ENCODE measurements at places on chromosomes 12 and 14.
A peak's percentile ranks its signal among the peaks of the same experiment; 100 is the strongest.

- no peak for DNase-seq
Observed at GRCh38 chr14:104676130-104676693, 13.2 kb upstream of the INF2 start.

GRCh38 chr12:119674560-119674959 lies 6.6 kb downstream of the PRKAB1 start:
- DNase-seq = no peak

- DNase-seq = no peak
Observed at GRCh38 chr12:57254506-57255280, 3.7 kb upstream of the STAC3 start.

DNA sequence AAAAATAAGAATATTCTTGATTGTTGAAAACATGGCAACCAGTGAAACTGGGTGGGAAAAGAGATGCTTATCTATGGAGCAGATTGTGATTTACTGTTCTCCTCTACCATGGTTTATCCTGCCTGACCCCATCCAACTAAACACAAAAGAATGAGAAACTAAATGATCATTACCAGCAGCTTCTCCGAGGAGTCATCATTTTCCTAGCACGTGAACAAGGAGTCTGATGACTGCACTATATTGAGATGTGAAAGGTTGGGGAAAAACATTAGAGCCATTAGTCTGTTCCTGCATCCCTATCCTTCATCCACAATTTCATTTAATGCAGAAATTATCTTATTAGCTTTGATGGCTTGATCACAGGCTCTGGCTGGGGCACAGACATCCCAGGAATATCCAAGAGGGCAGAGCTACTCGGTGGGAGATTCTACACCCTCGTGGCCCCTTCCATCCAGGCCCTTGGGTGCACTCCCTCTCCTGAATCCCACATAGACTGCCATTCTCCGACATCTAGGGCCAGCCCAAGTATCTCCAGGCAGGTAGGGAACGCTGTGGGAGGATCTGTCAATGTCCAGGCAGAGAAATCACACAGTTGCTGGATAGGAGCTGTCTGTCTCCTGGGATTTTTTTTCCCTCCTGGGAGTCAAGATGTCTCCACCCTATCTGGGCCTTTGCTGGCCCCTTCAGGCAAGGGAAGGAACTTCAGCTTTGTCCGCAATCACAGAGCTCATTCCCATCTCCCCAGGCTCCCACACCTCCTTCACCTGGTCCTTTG lies 43.3 kb upstream of the DHRS4 start:
- DNase-seq = no peak

- no peak for DNase-seq
Observed at GRCh38 chr12:130800312-130800711, 38.7 kb downstream of the STX2 start.

- no peak for DNase-seq
Observed at GRCh38 chr14:91113829-91114078, at the start of gene DGLUCY. Gene DGLUCY, plus strand, starts transcription at chr14:91114073. Its CDS starts 46,222 bp downstream, at chr14:91160295.

DNA sequence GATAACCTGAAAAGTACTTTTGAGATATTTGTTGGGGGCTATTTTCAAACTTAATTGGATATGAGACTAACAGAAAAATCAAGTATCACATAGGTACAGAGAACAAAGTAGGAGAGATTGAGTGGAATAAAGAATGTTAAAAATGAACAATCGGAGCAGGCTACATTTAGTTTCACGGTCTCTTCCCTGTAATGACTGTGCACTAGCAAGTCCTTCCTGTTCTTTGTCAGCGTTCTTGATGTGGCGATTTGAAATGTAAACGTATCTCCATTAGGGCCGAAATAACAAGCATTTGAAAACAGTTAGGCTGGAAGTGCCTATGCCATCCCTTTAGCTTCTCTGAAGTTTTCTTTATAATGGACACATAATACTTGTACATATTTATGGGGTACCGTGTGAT lies 31.0 kb downstream of the SLC25A29 start:
- DNase-seq = no peak

- no peak for DNase-seq
Observed at GRCh38 chr14:87813686-87814085, 179.3 kb downstream of the GALC start.

- DNase-seq = peak; percentile 75
Observed at GRCh38 chr14:63852817-63853731, at the start of gene SYNE2. Gene SYNE2, plus strand, starts transcription at chr14:63853004. Its CDS starts 56,145 bp downstream, at chr14:63909149.

DNA sequence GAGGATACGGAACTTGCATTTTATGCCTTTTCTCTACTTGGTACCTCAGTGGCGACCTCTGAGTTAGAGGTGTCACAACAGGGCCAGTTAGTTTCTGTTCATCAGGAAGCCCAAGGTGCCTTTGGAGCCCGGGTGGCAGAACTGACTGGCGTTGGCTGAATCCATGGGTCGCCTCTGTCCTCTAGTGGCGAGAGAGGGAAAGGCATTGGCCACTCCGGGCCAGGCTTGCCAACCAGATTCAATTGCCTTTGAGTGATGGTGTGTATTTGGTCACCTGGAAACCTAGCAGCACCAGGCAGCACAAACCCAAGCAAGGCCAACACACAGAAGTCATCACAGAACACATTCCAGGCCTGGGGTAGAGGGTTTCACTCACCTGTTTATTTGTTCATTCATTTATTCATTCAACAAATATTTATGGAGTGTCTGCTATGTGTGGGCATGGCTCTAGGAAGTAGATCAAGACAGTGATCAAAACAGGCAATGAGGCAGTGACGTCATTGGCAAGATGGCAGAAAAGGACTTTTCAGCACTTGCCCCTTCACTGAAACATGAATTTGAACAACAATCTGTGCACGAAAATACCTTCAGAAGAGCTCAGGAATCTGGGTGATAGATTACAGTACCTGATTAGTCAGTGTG lies 40.5 kb upstream of the KCNA5 start:
- DNase-seq = no peak

DNA sequence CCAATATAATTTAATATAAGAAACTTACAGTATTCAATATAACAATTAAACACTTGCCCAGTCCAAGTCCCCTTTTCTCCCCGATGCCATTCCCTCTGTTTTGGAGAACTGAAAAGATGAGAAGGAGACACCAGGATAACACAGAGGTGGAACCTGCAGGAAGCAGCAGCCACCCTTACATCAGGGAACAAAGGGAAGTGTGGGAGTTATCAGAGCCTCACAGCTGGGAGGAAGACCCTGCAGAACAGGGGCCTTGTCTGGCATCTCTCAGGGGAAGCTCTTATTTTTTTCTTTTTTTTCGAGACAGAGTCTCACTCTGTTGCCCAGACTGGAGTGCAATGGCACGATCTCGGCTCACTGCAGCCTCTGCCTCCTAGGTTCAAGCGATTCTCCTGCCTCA lies 52.6 kb downstream of the CALM1 start:
- DNase-seq = no peak

GRCh38 chr12:54272214-54272613 lies 7.7 kb downstream of the CBX5 start:
- no peak for DNase-seq

DNA sequence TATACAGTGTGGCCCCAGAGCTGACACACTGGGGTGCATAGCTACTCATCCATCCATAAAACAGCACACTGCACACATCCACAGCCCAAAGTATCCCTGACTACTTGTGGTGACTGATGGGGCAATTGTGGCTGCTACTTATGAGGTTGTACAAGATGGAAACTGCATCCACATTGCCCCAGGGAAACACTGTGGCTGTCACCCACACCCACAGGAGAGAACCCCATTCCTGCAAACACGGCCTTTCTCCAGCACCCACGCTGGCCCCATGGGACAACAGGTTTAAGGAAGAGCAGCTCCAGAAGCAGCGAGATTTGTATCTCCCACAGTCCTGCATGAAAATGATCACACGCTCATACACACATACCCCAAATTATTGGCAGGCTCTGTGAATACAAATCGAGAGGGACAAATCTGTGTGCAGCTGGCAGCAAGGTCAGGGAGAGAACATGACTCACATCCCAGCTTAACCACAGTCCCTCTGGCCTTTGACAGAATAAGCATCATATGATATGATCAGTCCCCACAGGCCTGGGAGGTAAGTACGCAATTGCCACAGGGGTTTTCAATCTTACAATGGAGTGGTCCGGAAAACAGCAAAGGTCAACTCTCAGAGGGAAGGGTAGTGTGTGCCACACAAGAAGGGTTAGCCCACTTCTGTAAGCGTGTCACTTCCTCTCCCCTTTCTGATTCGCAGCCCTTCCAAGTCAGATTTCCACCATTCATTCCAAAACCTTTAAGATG lies 61.9 kb downstream of the ESR2 start:
- DNase-seq = no peak

- peak; percentile 27 for DNase-seq
Observed at GRCh38 chr14:105999361-106000028, 473.1 kb downstream of the TMEM121 start.

DNA sequence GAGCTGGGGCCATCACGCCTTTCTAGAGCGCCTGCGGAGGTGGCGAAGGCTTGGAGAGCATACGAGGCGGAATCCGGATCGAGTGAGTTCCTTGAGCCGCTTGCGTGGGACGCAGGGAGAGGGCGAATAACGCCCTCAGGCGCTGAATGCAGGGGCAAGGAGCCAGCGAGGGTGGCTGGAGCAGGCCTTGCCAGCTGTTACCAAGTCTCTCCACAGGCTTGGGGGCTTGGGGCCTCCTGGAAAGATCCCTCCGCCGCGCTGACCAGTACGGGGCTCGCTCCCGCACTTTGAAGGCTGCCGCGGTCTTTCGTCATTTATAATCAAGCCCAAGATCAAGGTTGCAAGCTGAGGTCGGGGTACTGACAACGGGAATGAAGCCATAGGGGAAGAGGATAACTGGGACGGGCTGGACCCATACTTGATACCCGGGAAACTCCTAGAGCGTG lies 1.2 kb downstream of the FLRT2 start:
- DNase-seq = no peak

GRCh38 chr12:109605016-109605415 lies 31.4 kb downstream of the MVK start:
- DNase-seq = no peak

Measured in stimulated activated CD4-positive, alpha-beta T cell treated with anti-CD3 and anti-CD28 coated beads, TNF-alpha, amount 100 ng/mL, for 1 hour (primary cell).